ENCODE measurements at places on chromosomes 11 and 22.

- DNase-seq, result no peak
Measured at GRCh38 chr11:106326087-106326486, 248.6 kb downstream of the AASDHPPT start.

DNA sequence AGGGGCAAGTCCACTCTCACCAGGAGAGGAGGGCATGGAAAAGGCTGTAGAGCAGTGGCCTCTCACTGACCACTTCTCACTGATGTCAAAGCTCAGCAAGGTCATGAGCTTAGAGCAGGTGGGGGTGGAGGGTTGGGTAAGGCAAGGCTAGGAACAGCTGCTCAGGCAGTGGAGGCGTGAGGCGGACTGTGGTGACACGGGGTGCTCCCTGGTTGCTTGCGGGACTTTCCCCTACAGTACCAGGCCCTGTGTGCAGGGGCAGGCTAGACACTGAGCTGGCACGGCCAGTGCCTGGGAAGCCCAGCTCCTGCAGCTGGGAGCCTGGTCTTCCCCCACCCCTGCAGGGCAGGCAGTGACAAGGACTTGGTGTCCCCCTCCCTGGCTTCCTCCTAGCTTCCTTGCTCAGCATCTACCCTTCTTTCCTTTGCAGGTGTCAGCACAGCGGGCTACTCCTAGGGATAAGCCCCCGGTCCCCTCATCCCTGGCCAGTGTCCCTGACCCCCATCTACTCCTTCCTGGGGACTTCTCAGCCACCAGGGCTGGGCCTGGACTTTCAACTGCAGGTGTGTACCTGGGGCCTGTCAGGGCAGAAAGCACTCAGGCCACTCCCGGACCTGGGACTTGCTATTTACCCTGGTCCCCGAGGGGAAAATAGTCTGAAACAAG, 45.6 kb downstream of the PISD start:
- no peak for DNase-seq

GRCh38 chr22:38181453-38182200, at the start of gene PLA2G6:
Gene PLA2G6 (minus strand): TSS chr22:38181830. CDS start chr22:38169426, 12,404 bp downstream.
- DNase-seq, result peak; percentile 98

- no peak for DNase-seq
Measured at GRCh38 chr22:50049299-50050195, 8.6 kb downstream of the TTLL8 start.

DNA sequence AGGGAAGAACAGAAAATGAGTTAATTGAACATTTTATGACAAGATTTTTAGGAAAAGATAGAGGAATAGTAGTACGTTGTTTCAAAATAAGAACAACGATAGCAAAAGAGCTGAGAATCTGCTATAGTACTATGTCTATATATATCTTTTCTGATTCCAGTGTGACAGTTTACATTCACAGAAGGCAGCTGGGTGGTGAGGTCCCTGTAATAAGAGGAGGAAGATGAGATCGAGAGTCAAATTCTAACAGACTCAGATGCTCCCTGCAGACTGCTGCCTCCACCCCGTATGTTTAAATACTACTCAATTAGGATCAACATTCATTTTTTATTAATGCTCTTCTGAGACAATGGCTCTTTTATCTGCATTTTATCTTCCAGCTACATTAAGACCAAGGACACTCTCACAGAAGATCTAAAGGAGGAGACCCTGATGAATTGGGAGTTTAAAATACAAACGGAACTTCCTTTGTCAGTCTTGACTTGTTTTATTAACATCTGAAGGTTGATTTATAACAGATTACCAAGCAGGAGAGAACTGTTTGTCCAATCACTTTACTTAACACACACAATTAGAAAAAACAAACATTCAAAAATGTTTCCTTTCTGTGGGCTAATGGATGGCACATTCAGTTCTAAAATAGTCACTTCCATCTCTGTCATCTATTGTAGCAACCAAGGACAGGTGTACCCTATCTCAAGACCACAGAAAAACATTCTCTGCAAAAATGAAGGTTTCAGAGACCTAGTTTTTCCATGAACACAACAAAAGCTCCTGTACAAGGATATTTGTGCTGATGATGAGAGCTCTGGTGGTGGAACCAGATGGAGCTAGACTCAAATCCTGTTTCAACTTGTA, 240.2 kb downstream of the CADM1 start:
- no peak for DNase-seq

DNA sequence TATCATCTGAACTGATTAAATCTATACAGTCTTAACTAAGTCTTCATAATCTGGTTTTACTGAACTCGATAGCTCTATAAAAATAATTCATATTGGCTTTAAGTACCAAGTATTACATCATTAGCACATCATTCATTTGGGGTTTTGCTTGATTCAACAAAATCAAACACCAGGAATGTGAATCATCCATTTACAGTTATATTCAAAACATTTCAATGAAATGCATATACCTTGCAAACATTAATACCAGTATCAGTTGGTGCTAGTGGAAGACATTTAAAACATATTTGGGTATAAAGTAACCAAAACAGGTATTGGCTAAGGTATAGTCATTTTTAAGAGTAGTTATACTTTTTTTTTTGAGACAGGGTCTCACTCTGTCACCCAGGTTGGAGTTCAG, 12.2 kb upstream of the CCDC89 start:
- peak; percentile 13 for DNase-seq

GRCh38 chr11:96016978-96017502, 93.1 kb upstream of the MTMR2 start:
- no peak for DNase-seq

- DNase-seq, result no peak
Measured at GRCh38 chr11:117696540-117696939, 100.5 kb downstream of the DSCAML1 start.
